ENCODE measurements at places on chromosomes 4 and X.
A peak's percentile ranks its signal among the peaks of the same experiment; 100 is the strongest.

- DNase-seq = peak; percentile 29
Measured at GRCh38 chr4:26459054-26459755, 31.1 kb downstream of the CCKAR start.

DNA sequence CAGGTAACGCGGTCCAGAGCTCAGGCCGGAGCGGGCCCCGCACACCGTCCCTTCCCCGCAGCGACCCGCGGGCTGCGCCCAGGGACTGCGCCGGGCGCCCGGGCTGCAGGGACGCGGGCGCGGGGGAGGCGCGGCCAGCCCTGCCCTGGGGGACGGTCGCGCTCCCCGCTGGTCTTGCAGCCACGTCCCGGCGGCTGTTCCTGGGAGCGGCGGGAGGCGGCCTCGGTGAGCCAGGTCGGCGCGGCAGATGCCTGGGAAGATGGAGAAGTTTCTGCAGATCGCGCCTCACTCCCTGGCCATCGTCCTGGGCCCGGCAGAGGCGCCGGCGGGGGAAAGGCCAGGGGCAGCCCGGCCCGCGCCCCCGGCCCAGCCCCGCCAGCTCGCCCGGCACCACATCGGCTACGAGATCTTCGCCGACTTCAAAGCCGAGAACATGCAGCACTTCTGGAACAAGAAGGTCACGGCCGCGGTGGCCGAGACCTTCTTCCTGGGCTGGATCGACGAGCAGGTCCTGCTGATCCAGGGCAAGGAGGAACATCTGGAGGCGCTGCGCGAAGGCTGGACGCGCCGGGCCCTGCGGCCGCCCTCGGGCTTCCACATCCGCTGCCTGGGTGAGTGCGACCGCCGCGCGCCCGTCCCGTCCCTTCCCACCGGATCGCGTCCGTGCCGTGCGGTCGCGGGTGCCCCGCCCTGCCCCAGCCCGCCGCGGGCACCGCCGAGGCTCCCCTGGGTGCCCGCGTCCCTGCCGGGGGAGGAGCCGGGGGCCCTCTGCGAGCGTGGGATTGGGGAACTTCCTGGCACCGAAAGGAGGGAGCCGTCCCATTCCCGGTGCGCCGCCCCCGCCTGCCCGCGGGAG, 107.4 kb upstream of the STOX2 start:
- DNase-seq = no peak

- no peak for DNase-seq
Measured at GRCh38 chrX:74272230-74272629, 31.8 kb upstream of the ZCCHC13 start.

DNA sequence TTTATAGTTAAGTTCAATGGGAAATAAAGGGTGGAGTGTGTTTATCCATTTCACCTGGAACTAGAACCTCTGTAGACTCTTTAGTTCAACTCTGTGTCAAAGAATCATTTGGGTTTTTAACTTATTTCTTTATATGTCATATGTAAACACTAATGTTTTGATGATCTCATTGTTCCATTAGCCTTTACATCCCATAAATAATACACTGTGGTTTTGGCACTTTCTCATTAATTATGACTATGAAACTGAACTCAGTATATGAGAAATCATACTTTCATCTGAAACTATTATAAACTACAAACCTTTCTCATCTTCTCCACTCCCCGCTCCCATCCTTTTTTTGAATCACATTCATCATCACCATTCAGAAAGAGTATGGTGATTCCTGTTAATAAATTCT, 31.0 kb downstream of the F8 start:
- DNase-seq = no peak

DNA sequence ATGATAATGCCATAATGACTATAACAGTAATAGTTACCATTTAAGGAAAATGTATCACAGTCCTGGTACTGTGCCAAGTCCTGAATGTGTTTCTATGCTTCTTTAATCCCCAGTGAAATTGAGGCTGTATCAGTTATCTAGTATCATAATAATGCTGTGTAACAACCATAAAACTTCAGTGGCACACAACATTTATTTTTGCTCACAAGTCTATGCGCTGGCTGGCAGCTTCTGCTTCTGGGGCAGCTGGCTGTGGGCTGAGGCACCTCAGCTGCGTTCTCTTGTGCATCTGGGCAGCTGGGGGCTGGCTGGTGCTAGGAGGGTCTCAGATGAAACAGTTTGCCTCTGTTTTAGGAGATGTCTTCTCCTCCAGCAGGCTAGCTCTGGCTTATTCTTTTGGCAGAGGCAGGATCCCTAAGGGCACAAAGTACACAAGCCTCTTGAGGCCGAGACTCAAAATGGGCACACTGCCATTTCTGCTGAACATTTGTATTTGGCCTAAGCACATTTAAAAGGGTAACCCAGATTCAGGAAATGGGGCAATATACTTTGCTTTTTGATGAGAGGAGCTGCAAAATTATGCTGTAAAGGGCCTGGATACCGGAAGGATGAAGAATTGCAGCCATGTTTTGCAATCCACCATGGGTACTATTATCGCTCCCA, 62.6 kb upstream of the DHX15 start:
- DNase-seq = no peak

DNA sequence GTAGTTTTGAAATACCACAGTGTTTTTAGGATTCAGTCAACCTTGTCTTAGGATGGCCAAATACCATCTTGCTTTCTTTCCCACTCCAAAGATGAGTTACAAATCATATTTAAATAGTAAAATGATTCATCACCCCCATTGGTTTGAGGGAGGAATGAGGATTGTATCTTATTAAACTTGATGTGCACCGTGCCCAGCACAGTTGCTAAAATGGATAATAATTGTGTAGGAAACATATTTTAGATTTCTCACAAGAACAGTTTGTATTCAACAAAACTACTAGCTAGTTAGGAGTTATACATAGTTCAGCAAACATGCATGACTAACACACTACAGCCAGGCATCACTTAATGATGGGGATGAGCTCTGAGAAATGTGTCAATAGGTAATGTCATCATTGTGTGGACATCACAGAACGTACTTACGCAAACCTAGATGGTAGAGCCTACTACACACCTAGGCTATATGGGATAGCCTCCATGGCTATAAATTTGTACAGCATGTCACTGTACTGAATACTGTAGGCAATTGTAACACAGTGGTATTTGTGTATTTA, 245.4 kb downstream of the FBXW7 start:
- no peak for DNase-seq

DNA sequence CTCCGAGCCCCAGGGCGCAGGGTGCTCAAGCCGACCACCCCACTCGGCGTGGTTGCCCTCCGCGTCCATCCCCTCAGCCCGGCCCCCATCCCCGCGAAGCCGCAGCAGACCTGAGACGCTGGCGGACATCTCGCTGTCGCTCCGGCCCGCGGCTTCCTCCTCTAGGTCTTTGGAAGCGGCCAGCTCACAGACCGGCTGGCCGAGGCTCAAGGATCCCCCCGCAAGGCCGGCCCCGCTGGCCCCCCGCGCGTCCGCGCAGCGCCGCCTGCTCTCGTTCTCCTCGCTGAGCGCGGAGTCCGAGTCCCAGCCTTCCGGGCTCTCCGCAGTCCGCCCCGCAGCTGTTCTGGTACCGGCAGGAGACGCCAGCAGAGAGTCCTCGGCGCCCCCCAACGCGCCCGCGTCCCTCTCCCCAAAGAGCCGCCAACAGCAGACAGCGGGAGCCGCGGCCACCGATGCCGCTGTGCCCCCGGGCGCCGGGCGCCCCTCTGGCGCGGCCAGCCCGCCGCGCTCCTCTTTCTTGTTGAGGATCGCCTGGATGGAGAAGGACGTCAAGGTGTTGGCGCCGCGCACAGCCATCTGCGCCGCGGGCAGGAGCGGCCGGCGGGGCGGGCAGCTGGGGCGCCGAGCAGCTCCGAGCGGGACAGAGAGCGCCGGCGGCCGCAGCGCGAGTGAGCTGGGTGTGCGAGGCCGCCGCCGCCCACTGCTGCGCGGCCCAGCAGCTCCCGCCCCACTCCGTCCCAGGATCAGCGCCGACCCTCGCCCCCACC, at the start of gene NKX3-2:
TSS of gene NKX3-2 (minus strand) at position 670 of the 767 bp plus-strand sequence. CDS start at position 576, 94 bp downstream.
- DNase-seq = no peak

DNA sequence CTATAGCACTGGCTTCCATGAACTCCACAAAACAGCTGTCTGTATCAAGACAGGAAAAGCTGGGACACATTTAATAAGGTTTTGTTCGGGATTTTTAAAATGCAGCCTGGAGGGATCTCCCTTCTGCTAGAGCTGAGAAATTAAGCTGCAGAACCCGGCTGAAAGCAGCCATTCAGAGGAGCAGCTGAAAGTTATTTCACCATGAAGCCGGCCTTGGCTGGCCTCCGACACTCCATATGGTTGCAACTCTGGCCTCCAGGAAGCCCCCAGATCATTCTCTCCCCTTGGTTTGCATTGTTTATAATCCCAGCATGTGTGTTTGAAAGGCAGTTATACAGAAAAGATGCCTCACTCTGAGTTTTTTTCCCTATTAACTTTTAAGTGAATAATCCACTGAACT, 239.4 kb downstream of the SPATA18 start:
- DNase-seq = no peak

- no peak for DNase-seq
Measured at GRCh38 chrX:122188751-122189150, 995.3 kb upstream of the GRIA3 start.

DNA sequence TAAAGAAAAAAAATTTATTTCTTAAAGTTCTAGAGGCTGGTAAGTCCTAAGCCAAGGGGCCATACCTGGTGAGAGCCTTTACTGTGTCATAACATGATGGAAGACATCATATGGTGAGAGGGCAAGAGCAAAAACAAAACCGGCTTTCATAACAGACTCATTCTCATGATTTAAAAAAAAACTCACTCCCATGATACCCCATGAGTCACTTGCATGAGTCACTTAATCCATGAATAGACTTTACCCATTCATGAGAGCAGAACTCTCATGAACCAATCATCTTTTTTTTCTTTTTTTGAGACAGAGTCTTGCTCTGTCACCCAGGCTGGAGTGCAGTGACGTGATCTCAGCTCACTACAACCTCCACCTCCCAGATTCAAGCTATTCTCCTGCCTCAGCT, 369.7 kb upstream of the DIAPH2 start:
- no peak for DNase-seq

GRCh38 chr4:120517966-120518365, 404.6 kb downstream of the PRDM5 start:
- DNase-seq = peak; percentile 39

DNA sequence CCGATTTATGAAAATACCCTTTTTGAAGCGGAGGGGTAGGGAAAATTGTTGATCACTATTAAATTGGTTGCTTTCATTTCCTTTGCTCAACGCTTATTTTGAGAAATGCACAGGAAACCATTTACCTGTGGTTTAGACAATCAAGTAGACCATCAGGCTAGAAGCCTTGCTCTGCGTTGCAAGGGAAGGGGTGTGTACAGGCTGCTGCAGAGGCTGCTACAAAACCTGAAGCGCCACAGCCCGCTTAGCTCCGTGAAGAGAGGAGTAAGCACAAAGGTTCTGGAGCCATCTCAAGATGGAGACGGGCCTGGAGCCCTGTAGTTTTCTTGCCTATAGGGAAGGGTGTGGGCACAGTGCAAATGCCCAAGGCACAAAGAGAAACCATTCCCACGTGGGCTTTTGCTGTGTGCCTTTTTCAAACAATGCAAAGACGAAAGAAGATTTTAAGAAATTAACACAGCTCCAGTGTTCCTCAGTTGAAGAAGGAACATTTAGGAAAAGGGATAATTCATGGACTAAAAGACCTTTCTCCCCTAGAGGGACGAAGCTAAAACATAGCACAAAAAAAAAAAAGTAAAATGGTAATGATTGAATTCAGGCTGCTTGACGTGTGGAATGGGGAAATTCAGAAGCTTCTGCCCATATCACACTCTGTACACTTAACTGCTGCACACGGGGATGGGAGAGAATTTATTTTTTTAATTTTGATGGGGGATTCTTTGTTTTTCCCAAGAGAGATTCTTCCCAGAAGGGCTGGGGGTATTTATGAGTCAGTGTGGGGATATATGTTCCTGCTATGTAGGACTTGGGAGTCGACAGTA, 3.5 kb downstream of the TMSB4X start:
- DNase-seq = no peak

GRCh38 chrX:155959018-155959587, 38.4 kb upstream of the IL9R start:
- no peak for DNase-seq

DNA sequence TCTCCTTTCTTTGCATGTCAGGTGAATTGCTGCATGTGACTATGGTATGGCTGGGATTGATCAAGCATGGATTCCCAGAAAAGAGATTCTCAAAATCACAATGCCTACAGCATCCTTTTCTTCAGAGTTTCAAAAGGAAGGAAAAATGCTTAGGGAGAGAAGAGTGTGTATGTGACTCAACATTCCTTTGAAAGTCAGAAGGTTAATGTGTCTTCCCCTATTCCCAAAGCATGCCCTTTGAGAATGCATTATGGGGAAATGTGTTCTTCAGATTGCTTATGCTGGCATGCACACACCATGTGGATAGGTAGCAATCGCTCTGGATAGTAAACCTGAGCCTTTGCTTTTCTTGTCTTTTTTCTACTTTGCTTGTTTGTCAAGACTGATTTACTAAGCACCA, 78.5 kb downstream of the ELOVL6 start:
- no peak for DNase-seq

DNA sequence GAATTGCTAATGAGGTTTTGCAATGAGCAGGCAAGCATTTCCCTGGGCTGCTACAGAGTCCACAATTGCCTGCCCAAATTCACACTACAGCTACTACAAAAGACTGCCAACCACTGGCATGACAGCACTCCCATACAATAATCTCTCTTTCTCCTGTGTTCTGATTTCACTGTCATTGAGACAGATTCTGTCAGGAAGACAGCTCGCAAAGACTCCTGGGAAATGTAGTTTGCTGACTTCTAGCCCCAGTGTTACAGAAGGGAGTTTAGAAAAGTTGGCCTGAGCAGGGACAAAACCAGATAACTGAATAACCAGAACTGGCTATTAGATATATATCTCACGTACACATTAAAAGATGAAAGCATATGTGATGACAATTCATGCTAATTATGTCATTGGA, 1231.3 kb upstream of the PRKX start:
- DNase-seq = no peak

DNA sequence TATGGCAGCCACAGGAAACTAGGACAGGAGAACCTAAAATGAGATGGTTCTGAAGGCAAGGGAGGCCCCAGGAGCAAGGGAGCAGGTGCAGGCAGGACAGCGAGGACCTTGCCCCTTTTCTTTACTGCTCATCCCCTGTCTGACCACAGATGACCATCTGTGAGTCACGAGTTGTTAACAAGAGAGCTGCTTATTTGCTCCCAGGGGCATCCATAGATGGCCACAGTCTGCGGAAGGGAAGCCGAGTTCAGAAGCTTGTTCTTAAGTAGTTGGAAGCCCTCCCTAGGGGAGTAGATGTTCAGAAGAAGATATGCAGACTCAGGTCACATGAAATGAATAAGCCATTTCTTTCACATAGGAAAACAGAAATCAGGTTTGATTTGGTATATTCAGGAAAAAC, 69.4 kb downstream of the EVC2 start:
- peak; percentile 7 for DNase-seq

DNA sequence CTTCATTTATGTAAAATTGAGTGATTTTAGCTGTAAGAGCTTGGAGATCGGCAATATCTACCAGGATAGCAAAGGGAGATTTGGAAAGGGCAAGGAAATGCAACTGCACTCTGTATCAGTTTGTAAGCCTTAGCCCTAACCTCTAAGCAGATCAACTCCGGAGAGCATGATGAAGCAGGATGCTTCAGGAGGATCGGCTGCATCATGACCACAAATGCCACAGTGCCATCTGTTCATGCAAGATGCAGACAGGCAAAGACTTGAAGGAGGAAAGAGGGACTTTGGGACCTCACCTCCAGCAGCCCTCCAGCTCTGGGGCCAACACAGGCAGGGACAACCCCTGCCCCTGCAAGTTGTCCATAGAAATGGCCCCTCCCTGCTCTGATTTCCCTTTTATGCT, 377.6 kb upstream of the GATB start:
- no peak for DNase-seq
